ENCODE measurements at places on chromosomes 6 and 20.

- no peak for DNase-seq
These were observed 255.4 kb upstream of the HSF2 start for GRCh38 chr6:122143813-122144601.

DNA sequence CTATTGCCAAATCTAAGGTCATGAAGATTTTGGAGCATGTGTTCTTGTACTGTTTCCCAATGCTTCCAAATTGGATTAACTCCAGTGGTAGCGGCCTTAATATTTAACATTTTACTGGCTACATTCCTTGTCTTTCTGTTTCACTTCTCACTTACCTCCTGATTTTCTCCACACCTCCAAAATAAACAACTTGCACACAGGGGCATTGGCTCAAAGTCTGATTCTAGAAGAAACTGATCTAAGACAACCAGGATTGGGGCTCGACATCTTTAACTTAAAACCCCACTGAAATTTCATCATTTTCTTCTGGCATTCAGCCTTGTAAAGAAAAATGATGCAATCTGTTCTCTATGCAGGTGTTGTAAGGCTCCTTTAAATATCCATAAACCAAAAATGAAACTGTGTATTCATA is 557.9 kb upstream of the ID4 start:
- no peak for DNase-seq

DNA sequence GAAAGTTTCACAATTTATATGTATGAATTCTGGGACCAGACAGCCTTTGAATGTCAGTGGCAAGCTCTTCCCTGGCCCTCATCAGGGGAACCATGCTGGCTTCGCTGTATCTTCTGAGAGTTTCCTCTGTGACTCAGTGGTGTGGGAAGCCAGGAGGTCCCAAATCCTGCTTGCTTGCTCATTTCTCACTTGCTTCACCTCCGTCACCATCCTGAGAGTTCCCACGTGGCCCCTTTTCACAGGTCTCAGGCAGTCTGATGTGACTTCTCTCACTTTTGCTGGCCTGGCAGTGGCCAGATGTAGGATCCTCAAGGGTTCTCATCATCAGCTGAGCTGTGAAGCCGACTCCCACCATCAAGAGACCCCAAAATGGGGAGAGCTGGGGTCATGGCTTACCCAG is 28.4 kb upstream of the RIN2 start:
- no peak for DNase-seq

DNA sequence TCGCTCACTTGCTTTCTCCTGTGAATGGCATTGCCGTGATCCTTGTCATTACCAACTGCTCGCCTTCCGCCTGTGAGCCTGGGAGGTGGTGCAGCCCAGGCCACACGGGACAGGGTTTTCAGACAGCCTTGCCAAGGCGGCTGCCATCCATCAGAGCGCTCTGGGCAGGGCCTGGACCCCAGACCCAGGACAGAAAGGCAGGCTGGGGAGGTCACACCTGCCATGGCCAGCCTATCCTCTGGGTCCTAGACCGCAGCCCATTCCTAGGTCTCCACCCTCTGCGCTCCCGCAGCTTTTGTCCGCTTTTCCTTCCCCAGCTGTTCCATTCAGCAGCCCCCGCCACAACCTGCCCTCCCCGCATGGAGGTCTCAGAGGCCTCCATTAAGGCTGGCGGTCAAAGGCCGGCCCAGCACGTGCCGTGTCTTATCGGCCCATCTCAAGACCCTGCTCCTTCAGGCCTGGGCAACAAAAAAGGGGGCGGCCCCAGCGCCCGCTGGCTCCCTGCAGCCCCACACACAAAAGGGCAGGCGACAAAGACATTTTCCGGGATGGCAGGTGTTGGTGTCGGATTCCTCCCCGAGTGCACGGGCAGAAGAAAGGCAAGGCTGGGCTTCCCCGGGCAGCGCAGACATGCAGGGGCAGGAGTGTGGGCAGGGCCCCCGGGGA is 28.1 kb downstream of the INSM1 start:
- DNase-seq = no peak

- DNase-seq = no peak
These were observed 61.7 kb upstream of the ZMYND8 start for GRCh38 chr20:47418069-47418757.

- DNase-seq = no peak
These were observed 116.5 kb downstream of the LY86 start for GRCh38 chr6:6705061-6705425.

DNA sequence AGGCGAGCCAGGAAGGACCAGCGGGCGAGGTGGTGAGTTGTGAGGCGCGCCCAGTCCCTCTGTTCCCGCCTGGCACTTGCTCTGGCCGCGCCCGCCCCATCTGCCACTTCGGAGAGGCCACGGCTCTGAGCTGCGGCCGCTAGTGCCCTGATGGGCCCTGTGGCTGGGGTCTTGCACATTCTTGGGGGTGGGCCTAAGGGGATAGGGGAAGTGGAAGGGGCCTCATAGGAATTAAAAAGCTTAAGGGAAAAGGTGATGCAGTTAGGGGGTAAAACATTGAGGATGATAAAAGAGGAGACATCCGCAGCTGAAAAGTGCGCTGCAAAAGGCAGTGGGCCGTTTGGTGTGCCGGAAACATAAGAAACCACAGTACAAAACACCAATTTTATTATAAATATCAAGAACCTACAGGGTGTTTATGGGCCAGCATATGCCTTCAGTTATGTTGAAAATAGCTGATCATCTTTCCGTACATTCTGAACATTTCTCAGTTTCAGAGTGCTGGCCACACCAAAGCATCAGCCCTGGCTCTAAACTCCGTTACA is 1.1 kb upstream of the PSMB8 start:
- no peak for DNase-seq

DNA sequence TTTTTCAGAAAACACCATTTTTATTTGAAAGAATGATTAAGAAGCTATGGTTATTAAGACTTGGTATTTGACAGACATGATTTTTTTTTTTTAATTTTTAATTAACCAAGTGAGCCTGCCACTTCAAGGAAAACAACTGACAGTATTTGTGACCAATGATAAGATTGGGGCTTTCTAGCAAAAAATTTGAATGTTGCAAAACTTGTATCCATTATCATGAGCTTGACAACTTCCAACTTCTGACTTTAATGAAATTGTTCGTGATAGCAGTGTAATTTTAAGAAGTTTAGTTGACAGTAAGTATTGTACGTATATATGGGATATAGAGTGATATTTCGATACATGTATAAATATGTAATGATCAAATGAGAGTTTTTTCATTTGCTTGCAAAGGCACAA is 21.6 kb upstream of the POM121L2 start:
- DNase-seq = no peak

- DNase-seq = no peak
These were observed 66.6 kb downstream of the FAM83B start for GRCh38 chr6:54913211-54913610.

- no peak for DNase-seq
These were observed 5.4 kb downstream of the FOXF2 start for GRCh38 chr6:1394514-1395463.

- no peak for DNase-seq
These were observed 32.1 kb upstream of the RIN2 start for GRCh38 chr20:19725814-19726525.

- DNase-seq = no peak
These were observed 234.1 kb upstream of the PMEPA1 start for GRCh38 chr20:57943950-57944349.

- no peak for DNase-seq
These were observed 4.8 kb upstream of the NTSR1 start for GRCh38 chr20:62703853-62704228.

DNA sequence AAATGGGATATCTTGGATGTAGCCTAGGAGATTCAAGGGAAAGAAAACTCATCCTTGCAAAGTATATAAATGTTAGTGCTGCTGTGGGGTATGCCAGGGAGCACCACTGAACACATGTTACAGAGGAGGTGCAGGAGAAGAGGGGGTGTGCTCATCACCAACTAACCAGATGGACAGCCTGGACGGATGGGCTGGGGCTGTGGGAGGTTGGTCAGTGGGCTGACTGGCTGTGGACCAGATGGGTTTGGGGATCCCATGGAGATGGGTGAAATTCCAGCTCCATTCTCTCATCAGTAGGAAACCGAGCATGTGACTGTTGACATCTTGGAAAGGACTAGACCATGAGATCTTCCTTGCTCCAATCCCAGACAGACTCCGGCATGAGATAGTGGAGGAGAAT is 201.0 kb downstream of the LRFN2 start:
- no peak for DNase-seq

DNA sequence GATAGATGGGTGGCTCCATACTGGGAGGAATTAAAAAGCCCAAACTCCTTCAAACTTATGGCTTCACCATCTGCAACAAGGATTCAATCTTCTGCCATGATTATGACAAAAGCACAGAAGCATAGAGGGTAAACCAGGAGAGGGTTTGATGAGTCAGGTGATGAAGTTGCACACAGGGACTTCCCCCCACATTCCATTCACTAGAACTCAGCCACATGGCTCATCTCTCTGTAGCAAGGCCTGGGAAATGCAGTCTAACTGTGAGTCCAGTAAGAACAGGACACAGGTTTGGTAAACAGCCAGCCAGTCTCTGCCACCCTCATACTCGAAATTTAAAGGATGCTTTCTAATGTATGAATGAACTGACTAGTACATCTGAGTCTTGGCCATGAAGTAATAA is 142.9 kb downstream of the HIVEP2 start:
- no peak for DNase-seq

DNA sequence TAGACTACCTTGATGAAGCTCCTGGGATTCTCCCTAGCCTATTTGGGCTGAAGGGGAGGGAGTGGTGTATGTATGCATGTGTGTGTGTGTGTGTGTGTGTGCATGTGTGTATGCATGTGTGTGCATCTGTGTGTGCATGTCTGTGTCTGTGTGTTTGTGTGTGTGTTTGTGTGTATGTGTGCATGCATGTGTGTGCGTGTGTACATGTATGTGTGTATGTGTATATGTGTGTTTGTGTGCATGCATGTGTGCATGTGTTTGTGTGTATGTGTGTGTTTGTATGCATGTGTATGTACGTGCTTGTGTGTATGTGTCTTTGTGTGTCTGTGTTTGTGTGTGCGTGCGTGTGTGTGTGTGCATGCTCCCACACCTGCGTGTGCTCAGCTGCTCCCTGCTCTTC is 15.4 kb downstream of the FGD2 start:
- DNase-seq = no peak

DNA sequence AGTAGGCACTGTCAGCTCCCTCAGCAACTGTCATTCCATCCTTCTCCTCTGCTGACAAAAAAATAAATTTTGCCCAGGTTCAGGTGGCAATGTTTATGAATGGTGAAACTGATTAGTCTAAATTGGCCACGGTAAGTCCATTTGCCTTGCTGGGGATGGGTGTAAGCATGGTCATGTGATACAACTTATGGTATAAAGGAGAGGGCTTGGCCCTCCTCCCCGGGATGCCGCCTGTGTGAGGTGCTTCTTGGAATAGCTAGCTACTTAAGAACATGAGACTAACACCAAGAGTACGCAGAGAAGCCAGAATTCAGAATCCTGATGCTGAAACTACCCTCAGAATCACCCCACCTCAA is 94.4 kb upstream of the MAP7 start:
- DNase-seq = no peak

DNA sequence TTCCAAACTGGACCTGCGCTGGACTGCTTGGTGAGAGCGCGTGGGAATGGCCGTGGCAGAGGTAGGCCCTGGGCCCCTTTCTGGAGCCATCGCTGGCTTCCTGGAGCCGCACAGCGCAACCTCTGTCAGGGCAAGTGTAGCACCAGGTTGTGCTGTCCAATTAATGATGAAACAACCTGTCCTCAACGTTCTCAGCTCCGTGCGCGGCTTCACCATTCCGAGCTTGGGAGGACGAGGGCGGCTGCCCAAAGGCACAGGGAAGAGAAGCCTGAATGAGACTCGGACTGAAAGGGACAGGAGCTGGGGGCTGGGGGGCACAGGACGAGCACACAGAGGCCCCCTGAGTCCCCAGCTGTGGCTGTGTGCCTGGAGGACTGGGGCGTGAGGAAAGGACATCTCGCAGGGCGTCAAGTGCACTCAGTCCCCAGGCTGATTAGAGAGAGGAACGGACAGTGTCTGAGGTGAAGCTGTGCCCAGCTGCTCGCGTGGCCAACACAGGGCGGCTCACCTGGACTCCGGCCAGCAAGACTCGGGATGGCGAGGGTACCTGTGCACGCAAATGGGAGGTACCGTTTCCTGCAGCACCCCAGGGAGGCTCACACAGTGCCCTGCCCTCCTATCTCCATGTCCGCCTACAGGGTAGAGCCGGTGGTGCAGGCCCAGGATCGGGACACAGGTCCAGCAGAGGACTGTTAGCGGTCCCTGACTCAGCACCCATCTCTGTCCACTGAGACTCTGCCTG is 403.3 kb downstream of the TAF4 start:
- DNase-seq = no peak

- peak; percentile 33 for DNase-seq
These were observed at the start of gene HLA-DQB1 for GRCh38 chr6:32666420-32667300. HLA-DQB1 (minus strand) TSS chr6:32666657; CDS start chr6:32666607, 50 bp downstream.

DNA sequence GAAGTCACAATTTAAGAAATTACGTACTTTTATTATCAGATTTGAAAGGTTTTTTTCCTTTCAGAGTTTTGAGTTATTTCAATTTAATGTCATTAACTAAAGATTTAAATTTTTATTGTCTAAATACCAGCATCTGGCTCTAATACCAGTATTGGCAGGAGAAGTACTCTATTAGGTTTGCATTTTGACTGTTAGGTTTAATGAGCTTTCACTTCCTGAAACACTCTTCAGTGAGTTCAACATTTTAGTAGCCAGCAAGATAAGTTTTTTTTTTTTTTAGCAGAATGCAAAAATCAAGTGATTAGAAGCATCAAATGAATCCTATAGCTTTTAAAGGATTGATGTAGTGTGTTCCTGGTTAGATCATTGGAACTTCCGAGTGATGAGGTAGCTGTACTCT is 34.0 kb upstream of the SCGN start:
- no peak for DNase-seq

DNA sequence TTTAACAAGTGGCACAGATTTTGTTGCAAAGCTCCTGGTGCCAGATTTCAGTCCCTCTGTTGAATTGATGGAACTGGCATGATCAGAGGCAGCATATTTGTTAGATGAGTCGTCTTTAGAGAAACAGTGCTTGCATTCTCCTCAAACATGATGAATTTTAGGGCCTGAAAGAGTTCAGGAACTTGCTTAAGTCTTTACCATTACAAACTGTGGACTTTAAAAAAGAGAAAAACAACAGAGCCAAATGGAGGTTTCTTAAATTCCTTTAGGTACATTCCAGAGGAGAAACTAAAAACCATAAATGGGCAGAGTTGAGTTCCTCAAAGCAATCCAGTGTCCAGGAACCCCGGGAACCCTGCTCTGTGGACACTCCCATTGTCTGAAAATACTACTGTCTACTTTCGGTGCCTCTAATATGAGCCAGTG is 2.5 kb downstream of the GTF2H5 start:
- DNase-seq = no peak

DNA sequence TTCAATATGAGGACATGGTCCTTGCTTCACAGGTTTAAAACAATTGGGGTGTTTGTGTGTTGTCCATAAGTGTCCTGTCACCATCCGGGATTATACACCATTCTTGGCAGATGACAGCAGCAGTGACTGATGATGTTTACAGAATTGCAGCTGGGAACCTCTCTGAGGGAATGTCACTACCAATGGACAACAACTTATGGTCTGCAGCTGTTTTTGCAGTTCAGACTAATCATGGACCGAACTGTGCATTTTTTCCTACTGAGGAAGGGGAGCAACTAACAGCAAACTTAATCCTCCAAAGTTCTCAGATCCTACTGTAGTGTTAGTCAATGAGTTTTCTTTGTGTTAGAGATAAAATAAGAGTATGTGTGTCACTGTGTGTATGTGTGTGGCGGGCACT is 26.0 kb downstream of the FAM229B start:
- DNase-seq = no peak

Measured in D341Med (cell line).